ENCODE measurements at places on chromosomes 2 and 18.

- DNase-seq, result no peak
These were observed 292.9 kb upstream of the MEX3C start for GRCh38 chr18:51490417-51490816.

DNA sequence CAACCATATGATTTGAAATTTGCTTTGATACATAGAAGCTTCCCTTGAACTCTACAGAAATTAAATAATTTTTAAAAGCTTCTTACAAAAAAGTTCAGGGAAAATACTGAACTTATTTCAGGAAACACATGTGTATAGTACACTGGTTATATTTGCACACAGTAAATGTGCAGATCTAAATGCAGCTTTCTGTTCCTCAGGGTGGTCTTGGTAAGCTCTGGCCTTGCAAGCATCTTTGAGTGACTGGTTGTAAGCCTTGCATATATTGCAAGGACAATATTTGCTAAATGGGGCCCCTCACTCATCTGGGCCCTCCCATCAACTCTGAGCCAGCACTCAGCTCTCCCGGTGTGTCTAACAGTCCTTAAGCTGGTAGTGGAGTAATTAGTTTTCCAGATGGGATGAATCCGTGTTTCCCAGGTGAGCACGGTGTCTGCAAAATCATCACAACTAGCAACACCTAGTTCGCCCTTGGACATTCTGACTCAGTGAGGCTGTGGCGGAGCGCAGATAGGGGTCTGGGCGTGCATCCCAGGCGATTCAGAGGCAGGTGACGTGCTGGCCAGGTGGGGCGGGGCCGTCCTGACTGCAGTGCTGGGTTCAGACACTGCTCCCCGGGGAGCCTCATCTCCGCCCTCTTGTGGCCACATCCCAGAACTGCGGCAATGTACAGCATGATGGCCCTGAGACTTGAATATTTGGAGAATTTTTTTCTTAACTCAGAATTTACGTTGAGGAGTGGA, 149.6 kb downstream of the MBP start:
- DNase-seq, result peak; percentile 62

DNA sequence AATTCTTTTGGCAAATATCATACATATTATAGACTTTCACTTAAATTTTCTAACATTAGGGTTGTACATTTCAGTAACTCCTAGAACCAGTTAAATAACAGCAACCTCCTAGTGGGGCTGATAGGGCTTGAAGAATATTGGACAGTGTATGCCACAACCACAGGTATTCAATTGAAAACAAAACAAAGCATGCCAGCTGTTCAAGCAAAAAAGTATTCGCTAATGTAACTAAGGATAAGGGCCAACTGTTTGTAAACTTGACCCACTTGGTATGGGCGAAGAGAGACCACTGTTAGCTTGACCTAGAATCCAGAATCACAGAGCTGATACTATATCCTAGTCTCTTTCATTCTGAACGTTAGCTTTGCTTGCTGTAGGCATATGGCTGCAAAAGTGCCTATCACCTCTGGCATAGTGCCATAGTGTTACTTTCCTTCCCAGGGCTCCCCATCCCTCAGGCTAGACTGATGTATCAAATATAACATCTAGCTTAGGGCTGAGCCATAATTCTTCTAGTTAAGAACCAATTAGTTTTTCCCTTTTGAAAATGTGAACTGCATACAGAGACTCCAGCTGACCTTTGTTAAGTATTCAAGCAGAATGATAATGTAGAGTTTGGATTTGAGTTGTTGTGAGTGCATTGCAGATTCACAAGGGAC, 458.8 kb upstream of the NRXN1 start:
- no peak for DNase-seq

GRCh38 chr18:48363175-48363574, 46.0 kb downstream of the ZBTB7C start:
- DNase-seq, result no peak

DNA sequence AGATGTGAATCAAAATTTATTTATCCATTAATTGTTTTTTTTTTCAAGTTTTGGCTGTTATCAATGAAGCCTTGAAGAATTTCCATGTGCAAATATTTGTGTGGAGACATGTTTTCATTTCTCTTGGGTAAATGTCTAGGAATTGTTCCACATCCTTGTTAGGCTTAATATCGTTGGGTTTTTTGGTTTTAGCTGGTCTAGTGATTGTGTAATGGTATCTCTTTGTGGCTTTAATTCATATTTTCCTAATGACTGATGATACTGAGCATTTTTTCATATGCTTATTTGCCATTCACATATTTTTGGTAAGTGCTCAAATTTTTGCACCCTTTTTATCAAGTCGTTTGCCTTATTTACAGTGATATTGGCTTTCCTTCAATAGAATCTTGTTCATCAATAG, 250.3 kb upstream of the EPHA4 start:
- no peak for DNase-seq

DNA sequence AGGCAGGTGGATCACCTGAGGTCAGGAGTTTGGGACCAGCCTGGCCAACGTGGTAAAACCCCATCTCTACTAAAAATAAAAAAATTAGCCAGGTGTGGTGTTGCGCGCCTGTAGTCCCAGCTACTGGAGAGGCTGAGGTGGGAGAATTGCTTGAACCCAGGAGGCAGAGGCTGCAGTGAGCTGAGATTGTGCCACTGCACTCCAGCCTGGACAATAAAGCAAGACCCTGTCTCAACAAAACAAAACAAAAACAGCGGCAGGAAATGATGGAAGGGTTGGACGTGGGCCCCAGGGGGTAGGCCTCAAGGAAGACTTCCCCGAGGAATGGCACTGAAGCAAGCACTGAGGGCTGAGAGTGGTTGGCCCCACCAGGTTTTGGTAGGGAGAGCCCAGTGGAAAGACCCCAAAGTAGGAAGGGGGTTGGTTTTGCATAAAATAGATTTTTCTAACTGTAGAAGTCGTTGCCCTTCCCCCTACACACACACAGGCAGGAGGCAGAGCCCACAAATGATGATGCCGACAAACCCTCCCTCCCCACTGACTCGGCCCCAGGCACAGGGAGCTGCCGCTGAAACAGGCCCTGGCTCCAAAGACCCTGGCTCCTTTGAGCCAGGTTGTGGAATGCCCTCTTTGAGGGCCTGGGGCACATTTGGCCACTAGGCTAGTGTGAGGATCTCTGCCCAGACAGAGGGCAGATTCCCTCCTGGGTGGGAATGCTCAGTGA, 104.8 kb downstream of the CABLES1 start:
- DNase-seq, result no peak

- no peak for DNase-seq
These were observed 44.4 kb downstream of the FBLN7 start for GRCh38 chr2:112182581-112183034.

Measured in stimulated activated CD8-positive, alpha-beta memory T cell treated with anti-CD3 and anti-CD28 coated beads, Interleukin-15, amount 100 ng/mL, for 24 hours (primary cell).